Hematopoietic multipotent progenitor cell (in vitro differentiated cells): ENCODE measurements at places on chromosomes 5 and 9.
A peak's percentile ranks its signal among the peaks of the same experiment; 100 is the strongest.

GRCh38 chr9:134333234-134333873 lies 7.1 kb downstream of the RXRA start:
- no peak for DNase-seq

DNA sequence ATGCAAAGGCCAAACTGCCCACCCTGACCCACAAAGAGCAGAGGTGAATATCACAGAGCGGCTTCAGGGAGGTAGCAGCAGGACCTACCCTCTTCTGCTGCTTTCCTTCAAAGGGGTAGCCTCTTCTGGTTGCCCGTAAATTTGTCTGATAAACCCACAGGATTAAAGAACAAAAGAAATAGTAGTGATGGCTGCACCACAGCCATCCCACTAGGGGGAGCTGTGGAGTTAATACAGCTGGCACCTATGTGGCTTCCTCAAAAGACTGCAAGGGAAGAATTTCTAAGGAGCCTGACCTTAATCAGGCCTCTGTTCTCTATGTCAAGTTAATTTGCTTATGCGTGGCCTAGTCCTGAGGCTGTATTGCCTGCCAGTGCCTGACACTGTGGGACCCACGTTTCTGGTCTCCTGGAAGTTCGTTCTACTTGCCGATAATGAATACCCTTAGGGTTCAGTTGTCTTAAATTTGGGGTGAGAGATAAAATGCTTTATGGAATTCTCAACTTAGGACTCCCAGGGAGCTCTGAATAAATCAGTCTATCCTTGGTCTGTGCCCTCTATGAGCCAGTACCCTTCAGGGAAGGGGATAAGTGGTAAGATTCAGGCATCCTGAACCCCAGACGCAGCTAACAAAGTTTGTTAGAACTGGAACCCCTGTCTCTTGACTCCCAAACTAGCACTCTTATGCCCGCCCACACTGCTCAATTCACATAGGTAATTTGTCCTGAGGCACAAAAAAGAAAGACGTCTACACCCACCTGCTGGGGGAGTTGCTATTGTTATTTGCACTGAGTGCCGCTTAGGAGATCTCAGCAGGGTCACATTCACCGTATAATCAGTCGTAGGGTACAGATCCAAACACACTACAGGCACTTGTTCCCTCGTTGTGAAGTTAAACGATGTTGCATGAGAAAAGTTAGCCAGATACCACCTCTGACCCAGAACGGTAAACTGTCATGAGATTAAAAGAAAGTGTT lies 77.1 kb downstream of the SUSD1 start:
- peak; percentile 88 for DNase-seq

GRCh38 chr9:96413302-96414221 lies 4.6 kb downstream of the ZNF367 start:
- peak; percentile 54 for DNase-seq

DNA sequence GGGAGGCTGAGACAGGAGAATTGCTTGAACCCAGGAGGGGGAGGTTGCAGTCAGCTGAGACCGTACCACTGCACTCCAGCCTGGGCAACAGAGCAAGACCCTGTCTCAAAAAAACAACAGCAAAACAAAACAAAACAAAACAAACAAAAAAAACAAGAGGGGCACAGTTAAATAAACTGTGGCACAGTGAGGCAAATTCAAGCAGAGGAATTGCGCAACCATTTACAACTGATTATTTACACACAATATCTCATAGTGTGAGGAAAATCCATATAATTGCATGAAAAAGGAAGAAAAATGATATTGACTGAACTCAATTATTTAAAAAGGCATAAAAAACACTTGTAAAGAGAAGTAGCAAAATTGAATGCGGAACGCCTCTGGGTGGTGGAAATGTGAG lies 161.5 kb downstream of the CRB2 start:
- DNase-seq: no peak

DNA sequence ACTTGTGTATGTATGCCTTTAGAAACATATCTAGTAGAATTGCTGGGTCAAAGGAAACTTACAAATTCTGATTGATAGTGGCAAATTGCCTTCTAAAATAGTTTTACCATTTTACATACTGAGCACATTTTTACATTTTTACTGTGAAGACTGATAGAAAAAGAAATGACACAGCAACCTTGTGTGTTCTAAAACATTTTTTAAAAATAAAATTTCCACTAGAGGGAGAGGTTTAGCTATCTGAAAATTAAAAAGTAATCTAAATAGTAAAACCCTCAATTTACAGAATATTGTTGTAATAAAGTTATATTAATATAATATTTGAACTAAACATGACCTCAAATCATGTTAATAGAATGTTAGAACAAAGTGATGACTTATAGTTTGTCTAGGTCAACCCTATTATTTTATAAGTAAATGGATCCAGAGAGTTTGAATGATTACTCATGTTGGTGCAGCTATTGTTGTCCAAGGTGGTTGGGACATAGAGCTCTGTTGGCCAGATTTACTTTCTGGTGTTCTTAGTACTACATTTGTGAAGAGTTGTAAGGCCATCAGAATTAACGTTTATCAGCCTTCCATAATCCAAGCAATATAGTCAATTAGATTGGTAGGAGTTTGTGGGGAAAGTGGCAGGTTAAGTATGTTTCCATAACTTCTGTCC lies 17.2 kb downstream of the CENPP start:
- no peak for DNase-seq

GRCh38 chr5:17260549-17260948 lies 43.1 kb downstream of the BASP1 start:
- DNase-seq: no peak

- DNase-seq: peak; percentile 54
Measured at GRCh38 chr9:99823681-99824377, 2.1 kb downstream of the NR4A3 start.

- DNase-seq: no peak
Measured at GRCh38 chr5:139915834-139916233, 120.2 kb downstream of the PSD2 start.

DNA sequence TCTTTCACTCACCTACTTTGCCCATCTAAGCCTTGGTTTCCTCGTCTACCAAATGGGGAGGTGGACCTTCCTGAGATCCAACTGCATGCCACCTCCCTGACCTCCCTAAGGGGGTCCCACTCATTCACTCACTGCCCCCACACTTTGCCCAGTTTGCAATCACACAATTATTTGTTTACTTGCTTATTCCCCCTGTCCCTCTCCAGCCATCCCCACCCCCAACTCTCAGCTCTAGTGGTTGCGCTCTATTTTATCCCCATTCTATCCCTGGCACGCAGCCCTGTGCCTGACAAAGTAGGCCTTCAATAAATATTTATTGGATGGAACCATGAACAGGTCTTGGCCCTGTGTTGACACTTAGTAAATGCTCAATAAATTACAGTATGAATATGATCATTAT lies 130.8 kb upstream of the LARP1 start:
- no peak for DNase-seq

GRCh38 chr5:157575381-157576020 lies at the start of gene ADAM19:
ADAM19 (minus strand) TSS chr5:157575775; CDS start chr5:157575696, 79 bp downstream.
- peak; percentile 58 for DNase-seq

- DNase-seq: no peak
Measured at GRCh38 chr9:111805830-111806241, 11.1 kb upstream of the SHOC1 start.

- no peak for DNase-seq
Measured at GRCh38 chr5:150245111-150245789, 44.3 kb downstream of the CAMK2A start.

- DNase-seq: no peak
Measured at GRCh38 chr9:93920131-93920800, 34.9 kb downstream of the BARX1 start.

DNA sequence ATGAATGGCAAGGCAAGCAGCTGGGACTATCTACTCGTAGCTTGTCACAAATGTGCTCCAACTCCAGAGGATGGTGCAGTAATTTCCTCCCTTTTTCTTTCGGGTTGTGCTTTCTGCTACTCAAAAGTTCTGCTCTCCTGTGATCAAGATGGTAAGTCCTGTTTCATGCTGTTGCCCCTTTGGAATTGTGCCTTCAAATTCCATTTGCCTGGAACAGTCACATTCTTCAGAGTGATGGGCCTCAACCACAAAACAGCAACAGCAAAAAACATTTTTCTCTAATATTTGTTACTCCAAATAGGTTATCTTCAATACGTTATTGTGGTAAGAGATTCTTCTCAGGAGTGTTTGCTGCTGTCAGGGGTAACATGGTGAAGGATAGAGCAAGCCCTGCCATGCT lies 209.3 kb downstream of the PALM2AKAP2 start:
- no peak for DNase-seq
